ENCODE measurements at places on chromosomes 11 and 22.
A peak's percentile ranks its signal among the peaks of the same experiment; 100 is the strongest.

- no peak for DNase-seq
These were observed 2.0 kb upstream of the ROBO3 start for GRCh38 chr11:124863137-124863825.

- no peak for DNase-seq
These were observed 160.9 kb upstream of the SYT13 start for GRCh38 chr11:45446998-45447397.

- DNase-seq: no peak
These were observed 174.7 kb downstream of the RRAS2 start for GRCh38 chr11:14184028-14184940.

DNA sequence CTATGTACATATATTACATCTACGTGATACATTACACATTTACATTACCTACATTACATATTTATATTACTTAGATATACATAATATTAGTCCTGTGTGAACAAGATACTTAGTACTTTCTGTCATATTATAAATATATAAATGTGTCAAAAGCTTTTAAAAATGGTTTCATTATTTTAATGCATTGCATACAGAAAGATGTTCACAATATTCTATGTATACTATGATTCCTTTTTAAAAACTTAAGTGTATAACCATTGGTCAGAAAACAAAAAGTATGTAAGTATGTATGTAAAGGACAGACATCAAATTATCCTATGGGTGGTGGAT lies 647 bp upstream of the ZW10 start:
- DNase-seq: no peak

DNA sequence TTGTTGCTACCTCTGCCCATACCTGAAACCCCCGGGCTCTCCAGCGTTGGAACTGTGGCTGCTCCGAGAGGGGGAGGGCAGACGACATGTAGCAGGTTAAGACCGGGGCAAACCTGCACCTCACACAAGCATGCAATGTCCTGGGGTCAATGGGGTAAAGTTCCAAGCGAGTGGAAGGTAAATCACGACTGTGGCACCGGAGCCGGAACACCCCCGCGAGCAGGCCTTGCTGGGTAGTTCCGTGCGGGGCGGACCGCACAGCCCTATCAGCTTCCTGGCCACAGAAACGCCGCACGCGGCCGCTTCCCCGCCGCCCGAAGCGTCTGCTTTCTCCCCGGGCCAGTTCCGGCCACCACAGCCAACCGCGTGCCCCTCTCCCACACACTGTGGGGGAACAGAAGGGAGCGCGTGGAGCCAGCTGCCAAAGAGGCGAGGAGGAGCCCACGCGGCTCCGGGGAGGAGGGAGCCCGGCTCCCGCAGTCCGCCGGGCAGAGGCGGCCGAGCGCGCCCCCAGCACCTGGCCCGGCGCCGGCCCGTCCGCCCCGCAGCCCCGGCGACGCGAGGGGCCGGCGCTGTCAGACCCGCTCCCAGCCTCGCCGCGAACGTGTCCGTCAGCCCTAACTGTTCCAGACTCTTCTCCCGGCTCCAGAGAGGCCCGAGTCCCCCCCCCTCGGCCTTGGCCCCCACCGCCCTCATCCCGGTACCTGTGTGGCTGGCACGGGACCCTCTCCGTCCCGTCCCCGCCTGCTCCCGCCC lies 1.6 kb downstream of the SPTBN2 start:
- no peak for DNase-seq

GRCh38 chr11:14764579-14765527 lies 121.2 kb downstream of the PDE3B start:
- no peak for DNase-seq

DNA sequence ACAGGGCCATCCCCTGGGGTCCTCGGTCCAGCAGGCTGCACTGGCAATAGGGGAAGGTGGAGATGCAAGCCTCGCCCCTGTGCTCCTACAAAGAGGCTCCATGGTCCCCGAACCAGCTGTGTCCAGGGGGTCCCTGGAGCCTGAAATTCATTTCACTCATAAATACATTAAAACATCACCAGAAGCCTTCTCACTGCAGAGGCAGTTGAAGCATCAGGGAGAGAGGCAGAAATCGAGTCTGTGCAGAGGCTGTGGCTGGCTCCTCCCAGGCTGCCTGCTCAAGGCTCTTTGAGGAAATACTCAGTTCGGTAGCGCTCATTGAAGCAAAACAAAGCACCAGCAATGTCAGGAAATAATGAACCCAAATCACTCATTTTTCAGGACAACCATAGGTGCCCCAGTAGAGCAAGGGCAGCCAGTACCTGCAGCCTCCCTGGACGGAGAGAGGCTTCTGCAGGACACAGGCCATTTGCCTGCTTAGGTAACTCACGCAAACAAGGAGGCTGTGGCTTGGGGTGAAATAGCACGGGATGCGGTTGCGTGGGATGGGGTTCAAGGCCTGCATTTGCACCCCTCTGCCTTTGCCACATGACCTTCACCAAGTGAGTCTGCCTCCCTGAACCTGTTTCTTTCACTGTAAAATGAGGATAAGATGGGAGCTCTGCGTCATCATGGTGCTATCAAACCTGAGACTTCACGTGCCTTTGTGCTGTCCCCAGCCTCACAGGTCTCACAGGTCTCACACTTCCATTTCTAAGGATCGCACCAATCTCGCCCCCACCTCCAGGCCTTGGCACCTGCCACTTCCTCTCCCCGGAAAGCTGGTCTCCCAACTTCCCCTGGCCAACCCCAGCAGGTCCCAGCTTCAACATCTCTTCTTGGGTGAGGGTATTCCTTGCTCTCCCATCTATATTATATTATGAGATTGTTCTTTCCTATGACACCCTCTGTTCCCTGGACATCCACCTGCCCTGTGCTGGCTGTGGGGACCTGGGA lies 84.3 kb upstream of the SHISAL1 start:
- DNase-seq: no peak

- DNase-seq: peak; percentile 64
These were observed 814 bp downstream of the NPAS4 start for GRCh38 chr11:66421492-66422205.

GRCh38 chr11:19101796-19102520 lies 15.0 kb upstream of the ZDHHC13 start:
- DNase-seq: no peak

GRCh38 chr11:128776069-128776423 lies 82.2 kb downstream of the FLI1 start:
- DNase-seq: no peak

- DNase-seq: no peak
These were observed 5.8 kb downstream of the SHANK2 start for GRCh38 chr11:71246559-71246958.

GRCh38 chr22:25645964-25646363 lies 81.5 kb downstream of the GRK3 start:
- no peak for DNase-seq

GRCh38 chr22:28034760-28035401 lies 115.8 kb upstream of the PITPNB start:
- no peak for DNase-seq

DNA sequence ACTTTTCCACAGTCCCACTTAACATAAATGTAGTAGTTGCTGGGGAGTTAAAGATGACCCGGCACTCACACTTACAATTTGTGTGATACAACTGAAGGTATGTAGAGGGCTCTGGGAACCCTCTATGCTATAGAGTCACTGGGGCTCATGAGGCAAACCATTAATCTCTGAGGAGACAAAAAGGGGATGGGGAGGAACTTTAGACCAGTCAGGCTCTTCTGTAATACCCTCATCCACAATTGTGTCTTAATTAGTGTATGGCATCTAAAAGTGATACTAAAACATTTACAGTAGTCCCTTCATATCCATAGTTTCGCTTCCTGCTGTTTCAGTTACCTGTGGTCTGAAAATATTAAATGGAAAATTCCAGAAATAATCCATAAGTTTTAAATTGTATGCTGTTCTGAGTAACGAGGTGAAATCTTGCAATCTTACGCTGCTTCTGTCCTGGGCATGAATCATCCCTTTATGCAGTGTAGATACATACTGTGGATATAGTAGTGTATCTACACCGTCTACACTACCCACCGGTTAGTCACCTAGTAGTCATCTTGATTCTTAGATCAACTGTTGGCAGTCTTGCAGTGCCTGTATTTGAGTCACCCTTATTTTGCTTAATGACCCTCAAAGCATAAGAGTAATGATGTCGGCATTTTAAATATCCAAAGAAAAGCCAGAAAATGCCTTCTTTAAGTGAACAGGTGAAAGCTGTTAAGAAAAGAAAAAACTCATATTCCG lies 12.2 kb downstream of the CBL start:
- no peak for DNase-seq

GRCh38 chr11:11538277-11538960 lies 83.4 kb downstream of the GALNT18 start:
- no peak for DNase-seq

GRCh38 chr11:1481483-1481825 lies 5.1 kb downstream of the MOB2 start:
- no peak for DNase-seq

DNA sequence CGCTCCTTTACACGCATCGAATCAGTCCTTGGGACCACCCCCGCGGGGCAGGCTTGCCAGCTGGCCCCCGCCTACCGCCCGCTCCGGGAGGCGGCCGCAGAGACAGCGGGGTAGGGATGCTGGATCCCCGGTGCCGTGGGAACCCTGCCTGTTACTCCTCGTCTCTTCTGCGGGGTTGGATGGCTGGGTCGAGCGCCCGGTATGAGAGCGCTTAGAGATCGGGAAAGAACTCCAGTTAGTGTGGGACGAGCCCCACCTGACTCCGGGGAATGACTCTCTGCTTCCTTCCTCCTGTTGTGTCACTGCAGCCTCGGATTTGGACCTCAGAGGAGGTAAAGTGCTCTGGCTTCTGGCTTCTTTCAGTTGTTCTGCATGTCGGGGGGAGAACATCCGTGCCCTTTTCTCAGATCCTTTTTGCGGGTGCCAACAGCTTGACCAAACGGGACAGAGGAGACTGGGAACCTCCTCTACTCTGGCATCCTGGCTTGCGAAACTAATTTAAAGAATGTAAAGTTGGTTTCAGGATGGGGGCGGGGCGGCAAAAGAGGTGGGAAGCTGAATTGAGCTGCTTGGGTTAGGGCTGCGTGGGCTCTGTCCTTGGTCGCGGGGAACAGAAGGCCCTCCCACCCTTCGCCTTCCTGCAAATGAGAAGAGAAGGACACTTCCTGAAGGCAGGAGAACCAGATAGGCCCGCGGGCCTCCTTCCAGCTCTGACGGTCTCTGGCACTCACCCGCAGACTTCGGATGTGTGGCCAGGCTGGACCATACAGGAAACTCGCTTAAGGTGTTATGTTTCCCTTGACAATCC lies 938 bp downstream of the LAYN start:
- peak; percentile 24 for DNase-seq

Data from foreskin melanocyte (primary cell).